Natural killer cell treated with Interleukin-12 subunit alpha and Interleukin-12 subunit beta and Interleukin-15 and Interleukin-18, amount 100 ng/mL, for 72 hours (primary cell): ENCODE measurements at places on chromosomes 2 and 18. TPM values are rescaled to one million over a fixed set of nuclear protein-coding genes. Genes with fewer than 3 reads are reported as not detected.

Gene KCNJ13
- total RNA-seq = not detected

Gene REG3G
- not detected for total RNA-seq

Gene EVX2
- not detected for total RNA-seq

Gene RAD51AP2
- not detected for total RNA-seq

Gene SLC35F6
- total RNA-seq = 15.5 TPM

Gene COL3A1
- total RNA-seq = not detected

Gene B3GNT7
- 12.6 TPM for total RNA-seq

Gene MALL
- total RNA-seq = not detected

Gene POTEF
- not detected for total RNA-seq

Gene WIPF1
- 284 TPM for total RNA-seq

Gene CXCR4
- total RNA-seq = 72.1 TPM

Gene CAPN14
- total RNA-seq = 0.43 TPM

Gene CIB4
- total RNA-seq = not detected

Gene TRABD2A
- 6.6 TPM for total RNA-seq

Gene ZSWIM2
- not detected for total RNA-seq

Gene PPP1R7
- 54.8 TPM for total RNA-seq

Gene PARD6G
- not detected for total RNA-seq

Gene GPAT2
- 4.7 TPM for total RNA-seq

Gene IL36B
- total RNA-seq = not detected

Gene TEX44
- not detected for total RNA-seq

Gene EFR3B
- 0.98 TPM for total RNA-seq

Gene NEDD4L
- 16.5 TPM for total RNA-seq
